ENCODE measurements at places on chromosomes 2 and 18. TPM values are rescaled to one million over a fixed set of nuclear protein-coding genes. Genes with fewer than 3 reads are reported as not detected.

RAX gene
- total RNA-seq: not detected

MARS2 gene
- 7.5 TPM for total RNA-seq

SESTD1 gene
- 12.4 TPM for total RNA-seq

TFPI gene
- not detected for total RNA-seq

UGT1A10 gene
- not detected for total RNA-seq

RAB6D gene
- not detected for total RNA-seq

NCKAP5 gene
- not detected for total RNA-seq

CHST9 gene
- total RNA-seq: not detected

DPP10 gene
- total RNA-seq: not detected

DNA sequence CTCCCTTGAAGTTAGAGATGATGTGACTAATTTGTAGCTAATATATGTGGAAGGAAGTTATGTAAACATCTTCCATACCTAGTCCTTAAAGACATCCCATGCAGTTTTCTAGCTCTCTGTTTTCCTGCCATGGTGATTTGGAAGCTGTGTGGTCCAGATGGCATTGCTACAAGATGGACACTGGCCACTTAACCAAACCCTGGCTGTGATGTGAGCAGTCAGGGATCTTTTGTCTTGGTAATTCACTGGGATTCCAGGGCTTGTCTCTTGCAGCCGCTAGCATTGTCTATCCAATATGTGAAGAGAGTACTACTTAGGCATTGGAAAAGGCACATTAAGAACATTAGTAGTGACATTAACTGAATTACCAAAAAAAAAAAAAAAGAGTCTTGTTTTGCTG lies 139.9 kb upstream of the DOCK10 start:
- no peak for DNase-seq

DNA sequence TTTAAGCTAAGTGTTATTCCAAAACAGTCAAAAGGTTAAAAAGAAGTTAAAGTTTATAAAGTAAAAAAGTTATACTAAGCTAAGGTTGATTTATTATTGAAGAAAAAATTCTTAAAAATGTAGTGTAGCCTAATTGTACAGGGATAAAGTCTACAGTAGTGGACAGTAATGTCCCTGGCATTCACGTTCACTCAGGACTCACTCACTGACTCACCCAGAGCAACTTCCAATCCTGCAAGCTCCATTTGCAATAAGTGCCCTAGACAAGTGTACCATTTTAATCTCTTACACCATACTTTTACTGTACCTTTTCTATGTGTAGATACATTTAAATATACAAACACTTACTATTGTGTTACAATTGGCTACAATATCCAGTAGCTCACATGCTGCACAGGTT lies 86.1 kb downstream of the CACNB4 start:
- no peak for DNase-seq

DNA sequence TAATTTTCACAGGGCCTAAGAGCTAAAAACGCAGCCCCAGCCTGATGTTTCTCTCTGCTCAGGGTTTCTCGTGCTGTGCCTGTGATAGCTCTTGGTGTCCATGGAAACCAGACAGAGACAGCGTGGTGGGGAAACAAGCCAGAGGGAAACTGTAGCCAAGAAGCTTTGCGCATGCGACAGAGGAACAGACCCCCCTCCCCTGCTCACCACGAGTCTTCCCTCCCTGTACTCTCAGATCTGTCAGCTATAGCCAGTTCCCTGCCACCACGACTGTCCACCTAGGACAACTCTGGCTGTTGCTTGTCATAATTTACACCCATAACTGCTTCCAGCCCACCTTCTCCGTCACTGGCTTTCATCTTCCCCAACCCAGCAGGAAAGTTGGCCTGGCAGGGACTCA lies 13.2 kb upstream of the DNAJC27 start:
- DNase-seq: no peak

GRCh38 chr2:144330951-144331673 lies 188.8 kb downstream of the ZEB2 start:
- peak; percentile 22 for DNase-seq

GRCh38 chr18:58161659-58162058 lies 117.6 kb downstream of the NEDD4L start:
- no peak for DNase-seq

- no peak for DNase-seq
Observed at GRCh38 chr2:220506466-220506865, 879.0 kb downstream of the SLC4A3 start.

GRCh38 chr2:28588292-28588670 lies 92.4 kb downstream of the PLB1 start:
- no peak for DNase-seq

GRCh38 chr2:196783431-196784094 lies 15.9 kb downstream of the GTF3C3 start:
- DNase-seq: peak; percentile 74

GRCh38 chr2:202307690-202308089 lies 42.1 kb downstream of the NOP58 start:
- DNase-seq: no peak

GRCh38 chr18:46518438-46518837 lies 138.6 kb downstream of the LOXHD1 start:
- no peak for DNase-seq

GRCh38 chr2:139031722-139032121 lies 251.5 kb upstream of the NXPH2 start:
- no peak for DNase-seq

GRCh38 chr2:14257801-14258507 lies 374.6 kb upstream of the LRATD1 start:
- no peak for DNase-seq

DNA sequence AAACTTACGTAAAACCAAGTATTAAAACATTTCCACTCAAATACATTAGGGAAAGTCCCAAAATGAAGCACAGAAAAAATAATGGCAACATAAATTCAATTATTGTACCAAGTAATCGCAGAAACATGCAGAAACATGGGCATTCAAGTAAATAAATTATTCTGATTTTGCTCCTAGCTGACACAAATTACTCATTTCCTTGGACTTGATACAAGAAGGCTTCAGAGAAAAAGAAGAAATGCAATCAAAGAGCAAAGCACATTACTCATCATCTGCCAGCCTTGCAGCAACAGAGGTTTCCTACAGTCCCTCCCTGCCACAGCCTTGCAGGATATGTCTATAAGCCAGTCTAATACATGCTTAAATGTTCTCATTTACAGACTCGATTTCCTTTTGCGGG lies 439.8 kb upstream of the LYPD1 start:
- DNase-seq: no peak

- no peak for DNase-seq
Observed at GRCh38 chr18:77066689-77067088, 65.9 kb downstream of the MBP start.

GRCh38 chr2:8278709-8279354 lies 403.0 kb upstream of the ID2 start:
- no peak for DNase-seq

DNA sequence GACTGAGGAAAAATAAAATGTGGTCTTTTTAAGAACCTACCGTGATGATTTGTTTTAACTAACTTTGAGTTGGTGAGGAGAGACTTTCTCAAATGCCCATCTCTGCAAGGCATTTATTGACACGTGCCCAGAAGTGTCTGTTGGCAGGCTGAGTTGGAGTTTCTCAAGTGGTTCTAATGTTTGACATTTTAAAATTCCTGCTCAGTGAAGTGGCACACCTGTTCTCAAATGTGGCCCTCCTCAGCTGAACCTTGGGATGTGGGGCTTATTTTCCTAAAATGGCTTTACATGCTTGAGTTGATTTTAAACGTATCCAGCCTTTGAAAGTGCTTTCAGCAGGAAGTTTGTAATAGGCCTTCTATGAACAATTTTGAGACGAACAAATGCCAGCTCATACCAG lies 876 bp upstream of the CAVIN2 start:
- no peak for DNase-seq

- DNase-seq: no peak
Observed at GRCh38 chr2:112768432-112768831, 4.0 kb upstream of the CKAP2L start.

DNA sequence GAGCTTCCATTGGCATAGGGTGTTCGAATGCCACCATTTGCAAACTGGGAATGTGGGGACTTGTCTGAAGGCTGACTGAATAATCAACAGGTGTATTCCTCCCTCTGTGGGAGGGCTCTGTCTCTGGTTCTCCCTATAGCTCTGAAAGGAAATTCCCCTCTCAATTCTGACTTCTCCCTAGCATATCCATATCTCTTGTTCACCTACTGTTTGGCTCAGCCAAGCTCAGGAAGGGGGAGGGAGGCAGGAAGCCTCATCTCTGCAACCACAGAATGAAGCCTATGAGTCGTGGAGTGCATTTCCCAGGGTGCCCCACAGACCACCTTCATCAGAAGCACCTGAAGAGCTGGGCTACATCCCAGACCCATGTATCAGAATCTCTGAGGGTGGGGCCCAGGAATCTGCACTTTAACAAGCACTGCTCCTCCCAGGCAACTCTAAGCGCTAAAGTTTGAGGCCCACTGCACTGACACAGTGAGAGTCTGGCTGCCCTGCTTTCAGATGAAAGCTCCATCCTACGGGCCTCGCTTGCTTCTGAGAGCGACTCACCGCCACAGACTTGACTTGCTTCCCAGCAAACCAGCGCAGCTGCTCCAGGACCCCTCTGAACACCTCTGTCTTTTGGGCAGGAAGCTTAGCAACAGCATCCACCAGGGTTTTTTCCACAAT lies 32.0 kb downstream of the XDH start:
- no peak for DNase-seq

- peak; percentile 40 for DNase-seq
Observed at GRCh38 chr2:180983468-180984242, 3.2 kb downstream of the UBE2E3 start.

- DNase-seq: no peak
Observed at GRCh38 chr2:119144806-119145205, 13.7 kb downstream of the C1QL2 start.

- DNase-seq: no peak
Observed at GRCh38 chr18:46475390-46475752, 181.6 kb downstream of the LOXHD1 start.

- no peak for DNase-seq
Observed at GRCh38 chr18:62024983-62025382, 132.2 kb upstream of the RNF152 start.

DNA sequence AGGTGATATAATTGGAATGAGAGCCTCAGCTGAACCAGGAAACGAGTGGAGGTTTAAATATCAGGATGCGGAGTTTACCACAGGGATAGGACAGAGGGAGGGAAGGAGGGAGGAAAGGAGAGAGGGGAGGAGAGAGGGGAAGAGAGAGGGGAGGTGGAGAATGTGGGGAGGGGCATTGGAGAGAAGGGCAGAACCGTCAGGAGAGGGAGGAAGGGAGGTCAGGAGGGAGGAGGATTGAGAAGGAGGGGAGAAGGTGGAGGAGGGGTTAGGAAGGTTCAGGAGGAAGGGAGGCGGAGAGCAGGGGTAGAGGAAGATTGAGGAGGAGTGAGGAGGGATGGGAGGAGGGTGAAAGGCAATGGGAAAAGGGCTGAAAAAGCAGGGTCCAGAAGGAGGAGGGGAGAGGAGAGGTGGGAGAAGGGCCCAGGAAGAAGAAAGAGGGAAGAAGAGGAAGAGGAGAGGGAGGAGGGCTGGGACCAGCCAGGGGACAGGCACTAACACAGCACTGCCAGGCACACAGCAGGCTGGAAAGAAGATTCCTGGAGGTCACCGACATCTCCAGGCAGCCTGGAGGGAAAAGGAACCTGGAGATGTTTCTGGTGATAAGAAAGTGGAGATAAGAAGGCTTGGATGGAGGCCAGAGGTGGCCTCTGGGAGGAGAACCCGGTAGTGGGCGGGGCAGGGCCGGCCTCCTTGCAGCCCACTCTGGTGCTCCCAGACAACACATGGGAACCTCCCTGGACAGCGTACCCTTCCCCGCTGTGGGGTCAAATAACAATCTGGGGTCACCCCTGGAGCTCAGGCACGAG lies 176.7 kb upstream of the SMAD2 start:
- DNase-seq: no peak

- no peak for DNase-seq
Observed at GRCh38 chr18:24801001-24801400, 340.6 kb downstream of the HRH4 start.

GRCh38 chr2:217912098-217913024 lies 90.4 kb downstream of the TNS1 start:
- no peak for DNase-seq

- no peak for DNase-seq
Observed at GRCh38 chr2:39735648-39736047, 43.4 kb downstream of the THUMPD2 start.
